Activated T-helper 17 cell treated with anti-CD3 and anti-CD28 coated beads, Interleukin-2, amount 50 U/mL, for 72 hours (primary cell): ENCODE measurements at places on chromosomes 12 and 14. TPM values are rescaled to one million over a fixed set of nuclear protein-coding genes. Genes with fewer than 3 reads are reported as not detected.

MYO1H gene
- not detected for total RNA-seq

TMEM63C gene
- 0.64 TPM for total RNA-seq

PYM1 gene
- total RNA-seq: 23.4 TPM

POC1B gene
- total RNA-seq: 47.5 TPM

TDRD9 gene
- total RNA-seq: not detected

LRTM2 gene
- total RNA-seq: not detected

KRT86 gene
- total RNA-seq: 2.1 TPM

ADCY4 gene
- 10.5 TPM for total RNA-seq

KLRC2 gene
- not detected for total RNA-seq

C14orf132 gene
- 1.3 TPM for total RNA-seq

GPR65 gene
- 33.9 TPM for total RNA-seq

CLEC4A gene
- 0.22 TPM for total RNA-seq

CIDEB gene
- 28.1 TPM for total RNA-seq

KRT72 gene
- total RNA-seq: not detected

TCL1B gene
- not detected for total RNA-seq
